ENCODE measurements at places on chromosomes 2 and 18.

DNA sequence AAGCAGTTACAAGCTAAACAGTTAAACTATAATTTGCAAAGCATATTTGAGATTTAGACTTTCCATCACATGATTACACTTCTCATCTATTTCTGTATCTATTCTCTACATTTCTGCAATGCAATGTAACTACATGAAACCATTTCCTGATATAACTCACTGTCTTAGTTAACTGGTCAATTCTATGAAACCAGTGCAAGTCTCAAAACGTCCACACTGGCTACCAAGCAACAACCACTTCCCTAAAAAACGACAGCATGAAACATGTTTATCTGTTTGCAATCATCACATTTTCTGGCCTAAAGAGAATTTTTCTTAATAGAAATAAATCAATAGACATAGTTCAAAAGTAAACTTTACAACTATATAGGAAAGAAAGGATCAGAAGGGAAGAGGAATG lies 17.4 kb downstream of the FECH start:
- DNase-seq: no peak

DNA sequence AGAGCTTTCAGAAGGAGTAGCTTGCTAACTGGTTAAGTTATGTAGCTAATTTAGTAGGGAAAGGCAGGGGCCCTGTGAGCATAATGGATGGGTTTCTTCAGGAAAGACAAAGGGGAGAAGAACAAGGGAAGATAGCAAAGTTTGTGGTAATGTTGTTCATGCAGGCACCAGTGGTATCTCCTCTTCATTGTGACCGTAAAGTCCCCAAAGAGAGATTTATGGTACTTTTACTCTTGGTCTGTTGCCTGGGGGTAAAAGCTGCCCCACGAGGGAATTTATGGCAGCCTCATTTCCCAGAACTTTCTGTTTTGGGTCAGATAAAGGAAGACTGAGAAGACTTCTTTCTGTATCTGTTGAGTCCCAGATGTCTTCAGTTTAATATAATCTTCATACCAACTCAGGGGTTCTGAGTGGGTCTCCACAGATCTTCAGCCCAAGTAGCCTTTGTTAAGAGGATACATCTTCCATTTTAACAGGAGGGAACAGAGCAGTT lies 27.5 kb downstream of the MALT1 start:
- DNase-seq: no peak

DNA sequence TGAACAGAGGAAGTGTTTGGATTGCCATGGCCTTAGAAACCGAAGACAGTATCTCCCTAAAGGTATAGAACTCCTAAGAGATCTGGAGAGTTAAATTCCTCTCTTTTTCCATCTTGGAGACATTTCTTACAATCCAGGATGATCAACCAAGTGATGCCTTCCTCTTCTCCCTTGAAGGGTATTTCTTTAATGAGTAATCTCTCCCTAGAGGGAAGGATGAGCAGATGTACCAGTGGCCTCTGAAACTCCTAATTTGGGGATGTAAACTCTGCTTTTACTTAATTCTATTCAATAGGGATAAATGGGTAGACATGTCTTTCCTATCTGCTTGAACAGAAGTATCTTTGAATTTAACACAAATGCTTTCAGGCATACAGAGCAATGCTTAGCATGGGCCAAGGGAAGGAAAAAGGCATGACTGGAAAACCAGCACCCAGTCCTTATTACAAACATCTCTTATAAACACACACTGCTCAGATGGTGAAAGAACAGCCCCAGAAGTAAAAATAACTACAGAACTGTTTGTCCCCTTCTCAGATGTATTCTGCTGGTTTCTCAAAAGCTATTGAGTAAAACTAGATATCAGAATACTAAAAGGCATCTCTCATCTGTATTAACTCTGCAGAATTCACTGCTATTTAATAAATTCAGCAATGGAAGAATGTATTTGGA lies 4.7 kb upstream of the THNSL2 start:
- DNase-seq: no peak

DNA sequence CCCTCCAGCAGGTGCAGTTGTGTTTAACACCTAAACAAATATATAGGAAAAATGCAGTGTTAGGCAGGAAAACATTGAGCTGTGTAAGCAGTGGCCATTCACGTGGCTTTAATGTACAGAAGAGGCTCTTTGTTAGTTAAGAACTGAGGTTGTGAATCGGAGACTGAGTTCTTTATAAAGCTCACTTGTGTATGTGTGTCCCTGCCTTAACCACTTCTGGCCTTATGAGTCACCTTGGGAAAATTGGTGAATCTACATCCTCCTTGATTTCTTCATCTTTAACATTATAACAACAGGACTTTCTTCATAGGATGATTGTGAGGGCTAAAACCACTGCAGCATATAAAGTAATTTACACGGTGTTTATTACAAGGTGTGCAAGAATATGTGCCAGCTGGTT lies 188.4 kb upstream of the TPO start:
- no peak for DNase-seq

GRCh38 chr18:35786365-35787042 lies 186.0 kb upstream of the RMP24 start:
- DNase-seq: no peak

- DNase-seq: no peak
Observed at GRCh38 chr2:138504546-138505235, 3.1 kb downstream of the SPOPL start.

DNA sequence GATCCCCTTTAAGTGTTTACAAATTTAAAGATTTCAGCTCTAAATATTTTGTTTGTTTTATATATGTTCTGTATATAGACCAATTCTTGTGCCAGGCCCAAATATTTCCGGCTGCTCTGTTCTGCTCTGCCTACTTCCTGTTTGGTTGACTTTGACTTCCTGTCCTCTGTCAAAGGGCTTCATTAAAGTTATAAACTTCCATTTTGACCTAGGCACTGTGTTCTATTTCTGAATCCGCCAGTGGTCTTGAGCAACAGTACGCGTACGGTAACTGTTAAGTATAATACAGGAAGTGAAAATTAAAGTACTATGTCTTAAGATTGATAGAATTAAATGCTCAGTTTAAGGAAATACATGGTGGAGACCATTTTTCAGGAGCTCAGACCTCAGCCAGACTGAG lies 13.5 kb upstream of the REL start:
- no peak for DNase-seq

DNA sequence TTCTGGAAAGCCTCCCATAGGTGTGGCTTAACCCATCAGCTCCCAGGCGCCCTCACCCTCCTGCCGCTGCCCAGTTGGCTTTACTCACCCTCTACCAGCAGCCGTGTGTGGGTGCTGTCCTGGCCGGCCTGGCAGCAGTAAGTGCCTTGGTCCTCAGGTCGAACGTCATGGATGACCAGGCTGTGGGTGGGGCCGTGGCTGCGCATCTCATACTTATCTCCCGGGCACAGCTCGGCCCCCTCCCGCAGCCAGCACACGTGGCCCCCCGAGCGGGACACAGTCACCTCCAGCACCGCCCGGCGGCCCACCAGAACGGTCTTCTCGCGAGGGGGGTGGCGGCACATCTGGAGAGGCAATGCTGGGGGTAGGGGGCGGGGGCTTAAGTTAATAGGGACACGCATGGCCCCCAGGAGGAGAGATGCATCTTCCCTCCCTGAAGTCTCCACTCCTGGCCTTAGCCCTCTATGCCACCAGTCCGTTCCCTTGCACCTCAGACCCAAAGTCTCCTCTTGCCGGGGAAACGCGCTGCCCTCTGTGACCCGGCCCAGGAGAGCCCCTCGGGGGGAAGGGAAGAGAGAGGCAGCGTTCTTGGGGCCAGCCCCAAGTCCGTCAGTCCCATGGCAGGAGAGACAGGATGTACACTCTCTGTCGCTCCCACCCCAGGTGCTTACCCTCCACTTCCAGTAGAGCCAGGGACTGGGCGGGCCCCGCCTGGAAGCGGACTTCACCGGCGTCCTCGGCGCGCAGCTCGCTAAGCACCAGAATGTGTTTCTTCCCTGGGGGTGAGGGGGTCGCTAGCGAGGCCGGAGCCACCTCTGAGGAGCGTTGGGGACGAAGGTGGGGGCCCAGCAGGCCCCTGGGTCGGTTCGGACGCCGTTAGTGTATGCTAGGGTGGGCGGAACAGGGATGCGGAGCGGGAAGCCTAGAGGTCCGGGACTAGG lies 7.9 kb downstream of the TMEM198 start:
- DNase-seq: peak; percentile 10

GRCh38 chr2:47295981-47296635 lies 106.8 kb upstream of the MSH2 start:
- DNase-seq: no peak

DNA sequence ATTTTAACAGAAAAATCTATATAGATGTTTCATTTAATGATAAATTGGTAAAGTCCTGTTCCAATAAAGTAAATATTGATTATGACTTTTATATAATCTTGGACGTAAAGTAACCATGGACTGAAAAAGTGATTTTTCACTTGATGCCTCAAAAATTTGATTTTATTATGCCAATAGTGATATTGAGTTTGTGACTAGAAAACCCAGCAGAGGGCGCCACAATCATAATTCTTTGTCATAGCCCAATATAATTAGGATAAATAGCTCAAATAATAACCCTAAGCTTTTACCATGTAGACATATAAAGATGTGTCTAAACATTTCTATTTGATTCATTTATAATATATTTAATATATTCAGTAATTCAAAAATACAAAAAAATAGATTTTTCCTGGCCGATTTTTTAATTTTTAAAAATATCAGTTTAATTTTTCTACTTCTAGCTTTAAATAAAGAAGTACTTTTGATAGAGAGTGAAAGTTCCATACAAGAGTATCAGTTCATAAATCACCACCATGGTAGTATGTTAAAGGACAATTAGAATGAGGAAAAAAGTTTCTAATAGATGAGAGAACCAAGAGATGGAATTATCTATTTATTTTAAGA lies 30.7 kb downstream of the CAMKMT start:
- peak; percentile 39 for DNase-seq

DNA sequence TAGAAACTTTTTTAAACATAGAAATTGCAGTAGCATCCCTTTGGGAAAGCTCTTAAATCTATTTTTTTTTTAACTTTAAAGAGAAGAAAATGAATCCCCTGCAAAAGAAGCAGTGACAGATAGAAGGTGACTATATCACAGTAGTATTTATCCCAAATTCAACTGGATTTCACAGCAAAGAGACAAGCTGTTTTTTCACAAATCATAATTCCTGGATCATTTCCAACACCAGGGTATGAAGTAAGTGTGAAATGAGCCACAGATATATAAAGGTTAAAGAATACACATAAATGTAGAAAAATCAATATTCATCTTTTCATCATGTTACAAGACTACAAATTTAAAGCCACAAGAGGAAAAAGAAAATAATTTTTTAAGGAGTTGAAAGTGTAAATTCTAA lies 1404.9 kb upstream of the NXPH2 start:
- DNase-seq: no peak

DNA sequence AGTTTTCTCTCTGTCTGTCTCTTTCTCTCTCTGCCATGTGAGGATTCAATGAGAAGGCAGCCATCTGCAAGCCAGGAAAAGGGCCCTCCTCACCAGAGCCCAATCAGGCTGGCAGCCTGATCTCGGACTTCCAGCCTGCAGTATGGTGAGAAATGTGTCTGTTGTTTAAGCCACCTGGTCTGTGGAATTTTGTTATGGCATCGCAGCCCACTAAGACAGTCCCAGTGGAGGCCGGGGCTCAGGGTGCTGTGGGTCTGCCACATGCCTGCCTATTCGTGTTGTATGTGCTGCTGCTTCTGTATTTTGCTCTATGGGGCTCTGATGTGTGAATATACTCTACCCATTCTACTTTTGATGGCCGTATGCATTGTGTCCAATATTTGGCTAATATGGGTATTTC lies 139.0 kb upstream of the HS6ST1 start:
- DNase-seq: no peak

DNA sequence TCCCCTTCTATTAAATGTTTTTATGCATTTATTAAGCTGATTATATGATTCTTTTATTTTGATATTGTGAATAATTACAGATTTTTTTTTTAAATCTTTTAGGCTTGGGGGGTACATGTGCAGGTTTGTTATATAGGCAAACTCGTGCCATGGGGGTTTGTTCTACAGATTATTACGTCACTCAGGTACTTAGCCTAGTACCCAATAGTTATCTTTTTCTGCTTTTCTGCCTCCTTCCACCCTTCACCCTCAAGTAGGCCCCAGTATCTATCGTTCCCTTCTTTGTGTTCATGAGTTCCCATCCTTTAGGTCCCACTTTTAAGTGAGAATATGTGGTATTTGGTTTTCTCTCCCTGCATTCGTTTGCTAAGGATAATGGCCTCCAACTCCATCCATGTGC lies 92.2 kb upstream of the CWC22 start:
- no peak for DNase-seq

DNA sequence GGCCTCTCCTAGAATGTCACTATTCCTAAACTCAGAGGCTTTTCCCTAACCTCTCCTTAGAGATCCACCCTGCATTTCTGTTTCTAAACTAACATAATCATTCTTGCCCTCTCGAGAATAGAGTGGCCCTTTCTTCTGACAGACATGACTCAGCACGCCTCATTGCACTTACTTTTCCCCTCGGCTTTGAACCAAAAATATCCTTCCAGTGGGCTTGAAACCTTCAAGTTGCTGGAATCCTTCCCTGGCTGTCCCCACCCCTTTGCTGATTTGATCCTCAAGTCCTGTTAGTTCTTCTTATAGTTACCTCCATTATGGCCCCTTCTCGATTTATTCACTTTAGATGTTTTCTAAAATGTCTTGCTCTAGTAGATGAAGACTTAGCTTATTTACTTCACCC lies 158.0 kb downstream of the LTBP1 start:
- DNase-seq: no peak

DNA sequence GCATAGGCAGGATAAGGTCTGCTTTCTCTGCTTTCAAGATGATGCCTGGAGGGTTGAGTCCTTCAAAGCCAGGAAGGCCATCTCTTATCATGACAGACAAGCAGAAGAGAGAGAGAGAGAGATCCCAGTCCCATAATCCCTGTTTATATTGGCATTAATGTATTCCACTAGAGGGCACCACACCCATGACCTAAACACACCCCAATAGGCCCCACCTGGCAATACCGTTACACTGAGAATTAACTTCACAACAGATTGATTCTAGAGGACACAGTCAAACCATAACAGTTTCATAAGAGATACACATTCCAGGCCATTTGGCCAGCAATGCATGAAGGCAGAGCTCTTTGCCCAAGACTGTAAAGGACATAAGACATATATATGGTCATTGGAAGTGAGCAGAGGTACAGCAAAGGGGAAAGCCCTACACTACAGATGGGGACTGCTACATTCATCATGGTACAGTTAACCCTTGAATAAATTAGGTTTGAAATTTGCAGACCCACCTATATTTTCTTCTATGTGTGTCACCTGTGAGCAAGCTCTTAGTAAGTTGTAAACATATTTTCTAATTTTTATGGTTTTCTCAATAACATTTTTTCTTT lies 1516.1 kb downstream of the RPIA start:
- no peak for DNase-seq

GRCh38 chr2:203709416-203710040 lies 3.1 kb downstream of the CD28 start:
- no peak for DNase-seq

- DNase-seq: peak; percentile 13
Observed at GRCh38 chr18:46250084-46250811, 146.1 kb downstream of the HAUS1 start.
